Uterus (tissue), 4 donors: ENCODE measurements at places on chromosomes 5 and 9. TPM values are rescaled to one million over a fixed set of nuclear protein-coding genes. Genes with fewer than 3 reads are reported as not detected.

Gene SEC16A
- 40.7 TPM for total RNA-seq

- no peak for DNase-seq
Observed at GRCh38 chr5:52961274-52961681, 27.9 kb upstream of the ITGA2 start.

Gene PLK2
- total RNA-seq, result 329 TPM

DNA sequence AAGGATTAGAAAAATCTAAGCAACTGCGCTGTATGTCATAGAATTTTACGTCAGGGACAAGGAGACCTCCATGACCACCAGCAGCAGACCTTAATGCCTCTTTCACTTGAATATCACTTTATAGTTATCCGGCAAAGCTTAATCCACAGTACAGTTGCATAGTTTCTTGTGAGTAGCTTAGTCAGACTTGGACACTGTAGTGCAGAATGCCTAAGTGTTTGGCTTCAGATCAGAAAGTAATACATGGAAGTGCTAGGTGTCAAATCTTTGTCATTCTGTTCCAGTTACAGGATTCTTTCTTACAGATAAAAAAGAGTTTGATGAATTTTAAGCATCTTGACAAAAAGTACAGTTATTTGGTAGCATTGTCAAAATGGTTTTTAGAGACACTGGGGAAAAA lies 239.9 kb upstream of the PAPPA start:
- no peak for DNase-seq

Gene CHD1
- total RNA-seq, result 62.8 TPM

DNA sequence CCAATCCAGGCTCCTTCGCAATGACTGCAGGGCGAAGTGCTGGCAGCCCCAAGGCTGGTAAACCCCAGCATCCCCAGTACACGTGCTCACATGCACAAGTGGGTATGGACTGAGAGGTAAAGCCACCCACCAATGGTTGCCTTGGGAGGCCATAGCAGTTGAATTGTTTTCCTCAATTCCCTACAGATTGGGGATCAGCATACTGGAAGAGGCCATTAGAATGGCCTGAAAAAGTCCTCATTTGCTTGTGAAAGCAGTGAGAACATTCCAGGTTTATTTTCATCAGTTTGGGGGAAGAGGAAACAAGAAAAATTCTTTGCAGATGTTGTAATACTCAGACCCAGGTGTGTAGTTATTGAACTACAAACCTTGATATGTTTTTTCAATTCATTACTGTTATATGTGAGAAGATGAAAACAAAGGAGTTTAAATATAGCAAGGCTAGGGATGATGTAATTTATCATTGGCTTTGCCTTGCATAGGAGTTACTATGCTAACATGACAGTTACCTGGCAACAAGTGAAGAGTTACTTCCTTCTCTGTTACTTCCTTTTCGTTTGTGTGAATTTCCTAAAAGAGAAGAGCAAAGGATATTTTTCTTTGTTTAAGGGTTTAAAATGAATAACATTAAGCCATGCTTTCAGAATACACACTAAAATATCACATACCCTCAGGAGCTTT lies 36.4 kb downstream of the MTMR12 start:
- DNase-seq, result no peak

- no peak for DNase-seq
Observed at GRCh38 chr5:116681334-116682013, 106.9 kb upstream of the SEMA6A start.

Gene CCL21
- total RNA-seq, result 248 TPM

Gene SPAG8
- total RNA-seq, result 4.0 TPM

Gene RANBP3L
- total RNA-seq, result 4.0 TPM

GRCh38 chr5:581266-581665 lies 30.9 kb upstream of the CEP72 start:
- DNase-seq, result no peak

Gene IL4
- not detected for total RNA-seq

DNA sequence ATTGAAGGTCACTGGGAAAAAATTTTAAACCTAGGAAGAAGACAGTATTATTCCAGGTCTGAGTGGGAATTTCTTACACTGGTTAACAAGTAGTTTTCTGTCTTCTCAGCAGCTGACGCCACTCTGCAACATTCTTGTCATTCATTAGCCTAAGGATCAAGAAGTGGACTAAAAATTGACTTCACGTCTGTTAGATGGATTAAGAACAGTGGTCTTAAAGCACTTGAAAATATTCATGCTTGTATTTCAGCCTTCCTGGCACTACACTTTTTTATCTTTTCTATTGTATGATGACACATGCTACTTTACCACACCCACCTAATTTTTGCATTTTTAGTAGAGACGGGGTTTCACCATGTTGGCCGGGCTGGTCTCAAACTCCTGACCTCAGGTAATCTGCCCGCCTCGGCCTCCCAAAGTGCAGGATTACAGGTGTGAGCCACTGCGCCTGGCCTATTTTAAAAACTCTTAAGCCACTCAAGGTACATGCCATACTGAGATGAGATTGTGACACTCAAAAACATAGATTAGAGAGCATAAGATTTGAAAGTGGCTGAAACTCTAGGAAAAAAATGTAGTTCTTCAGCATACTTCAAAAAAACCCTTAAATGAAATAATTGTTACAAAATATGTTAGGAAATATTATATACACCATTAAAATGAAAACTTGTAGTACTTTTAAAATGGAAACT lies 8.4 kb downstream of the MATR3 start:
- no peak for DNase-seq

DNA sequence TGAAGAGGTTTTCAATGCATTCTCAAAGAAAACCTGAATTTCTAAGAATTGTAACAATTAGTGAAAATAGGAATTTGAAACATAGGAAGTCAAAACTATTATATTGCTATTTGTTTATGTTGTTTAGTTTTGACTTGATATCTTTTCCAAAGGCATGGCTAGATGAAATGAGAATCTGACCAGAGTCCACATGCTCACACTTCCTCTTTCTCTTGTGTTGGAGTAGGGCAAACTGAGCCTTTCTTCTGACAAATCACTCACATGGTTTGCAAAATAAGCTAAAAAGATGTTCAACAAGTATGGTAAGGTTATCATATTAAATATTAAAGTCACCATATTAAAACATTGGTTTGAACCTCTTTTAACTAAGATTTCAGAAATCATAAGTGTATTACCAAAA lies 512.6 kb downstream of the ISL1 start:
- no peak for DNase-seq

Gene EPB41L4B
- 3.9 TPM for total RNA-seq

Gene PRKAA1
- total RNA-seq, result 112 TPM

GRCh38 chr5:36882250-36882649 lies 5.7 kb downstream of the NIPBL start:
- DNase-seq, result no peak

- DNase-seq, result no peak
Observed at GRCh38 chr9:27676827-27677226, 103.5 kb upstream of the C9orf72 start.

DNA sequence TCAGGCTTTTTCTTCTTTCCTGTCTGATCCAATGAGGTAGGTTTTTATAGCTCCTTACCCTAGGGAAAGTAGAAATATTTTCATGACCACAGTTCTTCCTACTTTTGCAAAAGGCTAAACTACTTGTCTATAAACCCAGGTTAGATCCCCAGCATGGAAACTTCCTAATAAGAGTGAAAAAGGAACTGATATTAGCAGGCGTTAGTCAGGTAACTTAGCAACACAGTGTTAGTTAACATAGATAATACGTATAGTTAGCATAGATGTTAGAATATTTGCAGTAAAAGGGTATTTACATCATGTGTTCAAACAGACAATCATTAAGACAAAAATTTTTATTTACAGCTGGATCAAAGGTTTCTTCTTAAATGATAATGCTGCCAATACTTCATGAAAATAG lies 162.9 kb upstream of the DAB2 start:
- no peak for DNase-seq

DNA sequence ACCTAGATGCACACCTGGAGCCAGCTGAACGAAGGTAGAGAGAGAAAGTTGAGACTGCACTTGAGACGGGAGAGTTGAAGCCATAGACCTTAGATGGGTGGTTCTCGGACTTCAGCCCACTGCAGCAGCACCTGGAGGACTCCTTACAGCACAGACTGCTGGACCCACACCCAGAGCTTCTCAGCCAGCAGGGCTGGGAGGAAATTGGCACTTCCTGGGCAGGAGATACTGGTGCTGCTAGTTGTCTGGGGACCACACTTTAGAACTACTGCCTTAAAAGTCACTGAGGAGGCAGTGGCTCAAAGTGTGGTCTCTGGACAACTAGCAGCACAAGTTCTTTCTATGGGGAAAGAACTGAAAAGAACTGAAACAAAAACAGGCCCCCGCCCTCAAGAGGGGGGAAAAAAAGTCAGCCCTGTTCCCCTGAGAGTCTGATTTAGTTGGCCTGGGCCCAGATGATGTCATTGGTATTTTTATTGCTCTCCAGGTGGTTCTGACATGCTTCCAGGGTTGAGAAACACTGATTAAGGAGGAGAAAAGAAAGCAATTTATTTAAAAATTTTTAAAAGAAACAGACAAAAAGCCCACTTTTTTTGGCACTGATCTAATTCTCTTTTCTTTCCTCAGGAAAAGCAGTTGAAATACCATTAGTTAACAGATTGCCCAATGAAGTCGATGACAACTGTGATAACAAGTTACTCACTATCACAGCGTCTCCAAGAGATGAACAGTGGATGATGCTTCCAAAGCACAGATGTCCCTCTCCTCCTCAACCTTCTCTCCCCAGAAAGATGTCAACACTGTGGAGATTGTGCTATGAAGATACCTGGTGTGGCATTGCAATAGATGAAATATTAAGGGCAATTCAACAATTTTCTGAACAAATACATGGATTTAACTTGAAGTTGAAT lies 73.6 kb upstream of the ADAMTS16 start:
- DNase-seq, result no peak

Gene PCDHGB3
- total RNA-seq, result 5.9 TPM

- DNase-seq, result no peak
Observed at GRCh38 chr9:104820336-104820735, 56.4 kb downstream of the NIPSNAP3B start.

Gene SAXO1
- total RNA-seq, result 0.37 TPM

DNA sequence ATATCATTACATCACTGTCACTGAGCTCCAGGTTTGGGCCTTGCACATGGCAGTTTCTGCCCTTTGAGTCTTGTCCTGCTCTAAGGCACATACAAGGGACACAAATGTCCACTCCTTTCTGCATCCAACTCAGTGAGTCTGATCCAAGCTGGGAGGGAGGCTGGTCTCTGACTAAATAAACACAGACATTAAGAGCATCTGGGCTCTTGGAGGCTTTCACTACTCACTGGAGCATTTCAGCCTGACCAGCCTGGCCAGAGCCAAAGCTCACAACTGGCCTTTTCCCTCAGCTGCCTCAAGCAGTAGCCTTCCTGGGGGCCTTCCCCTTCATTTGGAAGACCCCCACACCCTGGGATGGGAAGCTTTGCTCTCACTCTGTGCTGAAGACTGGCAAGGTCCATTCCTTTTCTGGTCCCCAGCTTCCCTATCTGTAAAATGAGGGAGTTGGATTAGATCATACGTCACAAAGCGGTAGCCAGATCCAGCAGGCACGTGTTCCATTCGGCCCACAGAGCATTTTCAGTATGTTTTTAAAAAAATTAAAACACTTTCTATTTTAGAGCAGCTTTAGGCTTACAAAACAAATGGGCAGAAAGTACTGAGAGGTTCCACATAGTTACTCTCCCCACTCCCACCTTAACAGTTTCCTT lies 58.6 kb upstream of the XPA start:
- DNase-seq, result no peak

- DNase-seq, result no peak
Observed at GRCh38 chr9:126431077-126431742, 104.6 kb downstream of the MVB12B start.

DNA sequence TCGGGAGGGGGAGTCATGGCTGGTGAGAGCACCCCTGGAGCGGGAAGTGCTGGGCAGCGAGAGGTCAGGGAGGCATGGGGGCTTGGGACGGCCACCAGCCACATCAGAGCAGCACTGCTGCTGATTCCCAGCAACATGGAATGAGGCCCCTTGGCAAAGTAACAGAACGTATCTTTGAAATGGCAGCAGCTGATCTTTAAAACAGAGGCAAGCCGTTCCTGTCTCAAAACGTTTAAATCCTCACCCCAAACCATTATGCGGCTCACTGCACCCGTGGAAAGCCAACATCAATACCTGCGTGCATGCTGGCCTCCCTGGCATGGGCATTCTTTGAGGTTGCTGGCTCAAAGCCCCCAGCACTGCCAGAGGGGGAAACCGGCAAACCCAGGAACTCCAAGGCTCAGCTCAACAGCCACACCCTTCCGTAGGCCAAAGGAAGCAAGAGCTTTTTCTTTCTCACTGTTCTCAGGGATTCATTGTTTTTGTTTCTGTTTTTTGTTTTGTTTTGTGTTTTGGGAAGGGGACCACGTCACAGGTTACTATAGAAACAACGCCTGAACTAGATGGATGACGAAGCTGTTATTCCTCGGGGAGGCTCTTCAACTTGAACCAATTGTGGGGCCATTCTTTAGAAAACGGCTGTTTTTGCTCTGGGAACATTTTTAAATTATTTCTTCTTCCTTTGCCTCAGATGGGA lies 28.1 kb upstream of the OBP2B start:
- no peak for DNase-seq

DNA sequence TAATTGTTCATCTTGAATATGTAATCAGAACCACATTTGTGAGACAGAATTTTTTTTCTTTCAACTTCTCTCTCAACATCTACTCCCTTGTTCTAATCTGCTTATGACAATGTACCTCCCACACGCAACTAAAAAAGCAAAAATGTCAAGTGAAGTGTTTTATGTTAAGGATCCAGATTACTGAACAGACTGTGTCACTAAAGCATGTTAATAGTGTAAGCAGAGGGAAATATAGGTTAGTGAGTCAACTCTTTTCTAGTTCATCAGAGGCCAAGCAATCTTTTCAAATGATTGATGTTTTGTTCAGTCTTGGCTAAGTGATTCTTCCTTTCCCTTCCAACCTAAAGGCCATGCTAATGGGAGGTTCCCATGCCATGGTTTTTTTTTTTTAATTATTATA lies 34.7 kb upstream of the IDNK start:
- no peak for DNase-seq

- DNase-seq, result no peak
Observed at GRCh38 chr5:57955511-57955910, 472.9 kb upstream of the ACTBL2 start.

GRCh38 chr9:20117986-20118385 lies 329.1 kb upstream of the SLC24A2 start:
- DNase-seq, result no peak

Gene BAAT
- not detected for total RNA-seq
